Endodermal cell (in vitro differentiated cells): ENCODE measurements at places on chromosomes 1 and 21.

DNA sequence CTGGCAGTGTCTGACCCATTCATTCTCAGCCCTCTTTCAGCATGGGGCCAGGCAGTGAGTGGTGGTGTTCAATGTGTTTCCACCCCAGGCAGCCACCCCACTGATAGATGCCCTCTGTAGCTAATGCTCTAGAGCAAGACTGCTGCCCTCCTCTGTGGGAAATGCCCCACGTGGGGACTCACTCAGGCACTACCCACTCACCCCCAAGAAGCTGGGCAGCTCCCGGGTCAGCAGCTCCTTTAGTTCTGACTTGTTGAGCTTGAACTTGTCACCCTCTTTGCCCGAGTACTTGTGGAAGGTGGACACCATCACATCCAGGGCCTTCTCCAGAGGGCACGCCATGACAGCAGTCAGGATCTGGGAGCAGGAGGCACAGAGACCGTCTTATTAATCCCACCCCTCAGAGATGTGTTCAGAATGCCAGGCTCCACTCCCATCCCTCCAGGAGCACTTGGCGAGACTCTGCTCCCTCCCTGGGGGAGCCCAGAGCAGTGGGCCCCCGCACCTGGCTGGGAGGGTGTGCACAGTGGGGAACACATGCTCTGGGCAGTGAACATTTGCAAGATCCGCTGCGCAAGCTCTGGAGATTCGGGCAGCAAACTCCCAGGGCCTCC, 1.0 kb downstream of the S100A4 start:
- DNase-seq = no peak

DNA sequence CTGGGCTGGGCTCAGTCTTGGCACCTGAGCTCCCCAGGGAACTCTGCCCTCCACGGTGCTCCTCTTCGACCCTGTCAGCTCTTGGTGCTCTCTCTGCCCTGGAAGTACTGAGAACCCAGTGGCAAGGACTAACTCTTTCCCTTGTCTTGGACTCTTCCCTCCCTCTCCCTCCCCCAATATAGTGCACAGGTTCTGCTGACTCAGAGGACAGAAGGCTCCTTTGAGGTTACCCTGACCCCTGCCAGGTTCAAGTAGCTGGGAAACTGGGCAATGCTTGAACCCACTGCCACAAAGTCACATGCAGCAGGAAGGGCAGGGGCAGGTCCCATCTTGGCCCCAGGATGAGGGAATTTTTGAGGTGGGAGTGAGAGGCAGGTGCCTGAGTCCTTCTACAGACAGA, 20.3 kb downstream of the KCNQ4 start:
- no peak for DNase-seq

DNA sequence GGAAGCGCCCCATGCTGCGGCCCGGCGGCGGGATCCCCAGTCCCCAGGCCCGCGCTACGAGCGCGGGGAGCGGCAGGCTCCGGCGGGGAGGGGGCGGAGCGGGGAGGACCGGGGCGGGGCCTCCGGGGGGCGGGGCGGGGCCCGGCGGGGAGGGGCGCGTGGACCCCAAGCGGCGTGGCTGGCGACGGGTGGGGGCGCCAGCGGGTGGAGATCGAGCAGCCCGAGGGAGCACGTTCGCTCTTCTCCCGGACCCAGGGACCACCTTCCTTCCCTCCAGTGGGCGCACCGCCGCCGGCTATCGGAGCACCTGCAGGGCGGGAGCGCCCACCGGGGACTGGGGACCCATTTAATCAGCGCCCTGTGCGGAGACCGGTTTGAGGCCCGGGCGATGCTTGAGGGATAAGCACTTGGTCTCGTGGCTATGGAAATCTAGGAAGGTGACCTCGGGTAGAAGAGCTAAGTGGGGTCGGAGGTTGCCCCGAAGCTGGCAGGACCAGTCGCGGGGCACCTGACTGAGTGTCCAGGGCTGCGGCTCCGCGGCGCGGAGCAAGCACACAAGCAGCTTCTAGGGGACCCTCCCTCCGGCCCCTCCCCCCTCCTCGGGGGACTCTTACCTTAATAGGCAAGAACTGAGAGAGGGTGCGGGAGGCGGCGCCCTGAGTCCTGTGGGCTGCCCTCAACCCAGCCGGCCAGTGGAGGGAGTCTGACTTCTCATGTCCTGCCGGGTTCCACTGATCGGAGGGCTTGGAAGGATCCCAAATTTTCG, at the start of gene TSPAN2:
TSS of gene TSPAN2 (minus strand) at position 84 of the 766 bp plus-strand sequence. CDS start at position 13, 71 bp downstream.
- peak; percentile 95 for DNase-seq

DNA sequence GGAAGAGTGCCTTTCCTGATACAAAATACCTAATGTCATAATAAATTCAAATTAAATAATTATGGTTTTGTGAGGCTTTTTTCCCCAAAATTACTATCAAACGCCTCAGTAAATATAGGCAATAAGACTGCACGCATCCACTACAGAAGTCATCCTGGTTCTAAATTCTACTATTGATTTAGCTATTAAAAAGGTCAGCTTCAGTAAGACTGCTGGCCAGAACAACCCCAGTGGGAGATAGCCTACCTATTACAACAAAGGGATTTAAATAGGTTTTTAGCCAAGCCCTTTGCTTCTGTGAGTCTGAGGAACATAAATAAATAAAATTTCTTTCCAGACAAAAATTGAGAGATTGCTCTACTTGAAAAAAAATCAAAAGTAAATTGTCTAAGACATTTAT, 132.1 kb downstream of the PLPPR4 start:
- DNase-seq = no peak

DNA sequence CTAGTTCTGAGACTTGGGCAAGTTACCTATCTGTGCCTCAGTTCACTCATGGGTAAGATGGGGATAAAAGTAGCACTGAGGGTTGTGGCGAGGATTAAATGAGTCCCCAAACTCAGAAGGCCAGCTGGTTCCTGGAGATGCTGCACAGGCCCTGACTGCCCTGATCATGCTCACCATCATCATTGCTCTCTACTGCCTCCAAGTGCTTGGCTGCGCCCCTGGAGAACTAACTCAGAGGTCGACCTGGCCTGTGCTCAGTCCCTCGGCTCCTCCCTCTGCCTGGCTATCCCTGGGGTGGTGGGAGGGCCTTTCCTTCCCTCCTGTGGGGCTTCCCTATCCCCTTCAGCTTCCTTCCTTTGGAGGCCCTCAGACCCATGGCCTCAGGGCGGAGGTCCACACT, 5.6 kb downstream of the SLC5A9 start:
- DNase-seq = peak; percentile 93

DNA sequence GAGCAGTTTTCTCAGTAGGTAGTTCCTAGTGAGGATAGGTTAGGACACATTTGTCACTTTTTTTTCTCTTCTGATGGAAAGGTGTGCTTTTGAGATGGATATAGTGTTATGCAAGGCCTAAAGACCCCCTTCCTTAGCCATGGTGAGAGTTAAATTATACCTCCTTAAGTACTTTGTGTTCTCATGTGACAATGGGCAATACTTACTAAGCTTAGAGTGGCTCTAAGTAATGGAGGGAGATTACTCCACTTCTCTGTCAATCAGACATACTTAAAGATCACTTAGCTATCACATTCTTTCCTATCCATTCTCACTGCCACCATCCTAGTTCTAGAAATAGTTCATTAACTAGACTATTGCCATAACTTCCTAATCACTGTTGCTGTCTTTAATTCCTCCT, 265.6 kb downstream of the PBX1 start:
- no peak for DNase-seq

GRCh38 chr1:6612641-6613360, 730 bp upstream of the PHF13 start:
- no peak for DNase-seq

GRCh38 chr1:4847711-4848110, 193.3 kb downstream of the AJAP1 start:
- no peak for DNase-seq

- DNase-seq = no peak
Measured at GRCh38 chr1:212518188-212519054, 85.7 kb downstream of the NENF start.

DNA sequence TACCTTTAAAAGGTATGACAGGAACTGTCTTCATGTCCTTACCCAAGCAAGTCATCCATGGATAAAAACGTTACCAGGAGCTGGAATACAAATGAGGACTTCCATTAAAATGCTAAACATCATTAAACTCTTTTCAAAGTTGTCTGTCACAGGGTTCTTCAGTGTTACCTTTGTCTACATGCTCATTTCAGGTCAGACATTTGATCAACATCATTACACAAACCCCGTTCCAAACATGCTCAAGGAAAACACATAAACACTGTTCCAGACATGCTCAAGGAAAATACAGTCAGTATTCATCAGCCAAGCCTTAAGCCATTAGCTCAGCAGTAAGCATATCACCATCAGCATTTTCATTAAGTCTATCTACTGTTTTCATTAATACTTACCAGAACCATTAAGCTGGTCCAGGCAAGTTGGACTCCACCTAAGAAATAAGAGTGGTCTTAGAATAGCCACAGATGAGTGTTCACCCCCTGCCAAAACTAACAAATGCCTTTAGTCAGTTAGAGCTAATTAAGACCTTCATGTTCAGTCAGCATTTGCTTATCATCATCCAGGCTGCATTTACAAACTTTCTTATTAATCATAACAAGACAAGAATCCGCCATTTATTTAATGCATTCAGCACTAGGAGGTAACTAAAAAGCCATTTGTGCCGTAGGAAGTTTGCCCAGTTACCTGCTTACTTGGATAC, 2.2 kb downstream of the GAS5 start:
- DNase-seq = no peak
